ENCODE measurements at places on chromosomes 3 and 15. TPM values are rescaled to one million over a fixed set of nuclear protein-coding genes. Genes with fewer than 3 reads are reported as not detected.

Gene RBPMS2
- 10.8 TPM for total RNA-seq

Gene SH2D7
- total RNA-seq: not detected

Gene TIMP4
- 5.2 TPM for total RNA-seq

Gene PCYT1A
- 21.6 TPM for total RNA-seq

Gene GOLGA6A
- 0.37 TPM for total RNA-seq

Gene KNG1
- total RNA-seq: not detected

Gene GP9
- not detected for total RNA-seq

Gene ANKUB1
- 0.48 TPM for total RNA-seq

Gene SI
- not detected for total RNA-seq

Gene COLQ
- 6.1 TPM for total RNA-seq

Gene ZNF710
- total RNA-seq: 19.7 TPM

Gene ZNF80
- not detected for total RNA-seq

DNA sequence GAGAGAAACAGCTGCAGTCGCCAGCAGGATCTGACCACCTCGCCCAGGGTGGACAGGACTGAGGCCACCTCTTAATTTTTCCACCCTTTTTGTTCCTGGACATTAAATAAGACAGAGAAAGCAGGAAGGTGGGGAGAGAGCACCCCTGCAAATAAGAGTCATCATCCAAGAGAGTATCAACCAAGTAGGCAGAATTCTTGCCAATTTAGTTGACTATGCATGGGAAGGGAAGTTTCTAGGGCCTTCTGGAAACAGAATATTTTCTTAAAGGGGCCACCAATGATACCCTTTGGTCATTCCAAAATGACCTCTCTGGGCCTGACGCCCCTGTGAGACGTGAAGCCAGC is 136.2 kb downstream of the TJP1 start:
- no peak for DNase-seq

GRCh38 chr3:129001101-129001805 is at the start of gene EFCC1:
Gene EFCC1, plus strand, starts transcription at chr3:129001304. Its CDS starts 325 bp downstream, at chr3:129001629.
- DNase-seq: peak; percentile 68

DNA sequence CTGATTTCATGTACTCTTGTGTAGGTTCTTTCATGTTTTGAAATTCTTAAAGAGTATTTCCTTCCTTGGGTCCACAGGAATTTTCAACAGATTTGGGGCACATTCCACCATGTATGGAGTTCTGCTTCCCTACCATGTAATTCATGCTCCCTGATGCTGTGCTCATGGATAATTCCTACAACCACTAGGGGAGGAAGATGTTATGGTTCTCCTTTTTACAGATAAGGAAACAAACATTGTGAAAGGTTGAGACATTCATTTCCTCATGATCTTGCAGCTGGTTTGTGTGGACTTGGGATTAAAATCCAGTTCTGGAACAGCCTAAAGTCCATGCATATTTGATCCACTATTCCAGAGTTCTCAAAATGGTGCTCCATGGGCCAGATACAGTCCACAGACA is 174.9 kb upstream of the FRMD4B start:
- DNase-seq: no peak

DNA sequence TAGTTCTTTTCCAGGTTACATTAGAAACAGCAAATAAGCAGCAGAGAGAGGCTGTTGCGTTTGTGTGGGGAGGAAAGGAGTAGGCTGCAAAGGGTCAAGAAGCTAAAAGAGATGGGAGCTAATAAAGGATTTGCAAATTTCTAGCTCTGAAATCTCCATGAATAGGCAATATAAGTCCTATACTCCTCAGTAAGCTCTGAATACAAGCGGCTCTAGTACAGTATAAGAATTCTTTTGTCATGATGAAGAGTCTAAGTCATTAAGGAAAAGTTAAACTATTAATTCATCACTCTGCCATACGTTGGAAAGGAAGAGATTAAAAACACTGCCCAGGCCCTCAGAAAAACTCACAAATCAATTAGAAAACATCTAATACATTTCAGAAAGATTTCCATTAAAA is 59.3 kb downstream of the CEP152 start:
- DNase-seq: no peak

GRCh38 chr3:72769758-72770540 is 78.3 kb downstream of the SHQ1 start:
- DNase-seq: no peak

GRCh38 chr3:187922704-187923416 is 177.6 kb upstream of the BCL6 start:
- DNase-seq: no peak

- no peak for DNase-seq
Measured at GRCh38 chr3:149605902-149606301, 51.9 kb downstream of the WWTR1 start.

GRCh38 chr3:68878322-68878721 is 54.0 kb downstream of the TAFA4 start:
- DNase-seq: no peak

- DNase-seq: no peak
Measured at GRCh38 chr15:80636675-80637074, 58.4 kb upstream of the ABHD17C start.

GRCh38 chr3:117696851-117697407 is 987.4 kb downstream of the TUSC7 start:
- DNase-seq: no peak

DNA sequence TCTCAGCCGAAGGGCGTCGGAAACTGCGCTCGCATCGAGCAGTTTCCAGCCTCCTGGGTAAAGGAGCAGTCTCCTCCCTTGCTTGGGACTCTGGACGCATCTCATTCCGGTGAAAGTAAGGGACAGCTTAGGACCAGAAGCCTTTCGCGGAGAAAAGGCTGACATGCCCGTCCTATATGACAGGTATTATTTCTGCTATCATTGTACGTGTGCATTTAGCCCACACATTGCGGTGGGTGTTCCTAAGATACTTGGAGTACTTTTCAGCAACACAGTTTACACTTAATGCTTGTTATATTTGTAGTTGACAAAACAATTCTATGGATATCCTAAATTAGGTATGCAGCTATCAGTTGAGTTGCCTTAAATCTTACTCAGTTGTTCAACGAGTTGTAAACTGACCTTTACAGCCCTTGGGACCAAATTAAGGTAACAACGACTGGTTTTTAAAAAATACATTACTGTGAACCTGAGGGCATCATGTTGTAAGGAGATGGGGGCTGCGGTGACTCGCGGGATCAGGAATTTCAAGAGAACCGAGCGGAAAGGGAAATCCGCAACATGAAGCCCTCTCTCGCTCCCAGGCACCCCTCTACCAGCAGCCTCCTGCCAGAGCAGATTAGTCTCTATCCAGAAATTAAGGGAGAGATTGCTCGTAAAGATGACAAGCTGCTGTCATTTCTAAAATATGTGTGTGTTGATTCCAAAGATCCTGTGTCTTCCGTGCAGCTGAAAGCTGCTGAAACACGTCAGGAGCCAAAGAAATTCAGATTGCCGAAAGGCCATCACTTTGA is 632 bp upstream of the COPS2 start:
- no peak for DNase-seq

- peak; percentile 87 for DNase-seq
Measured at GRCh38 chr15:40941528-40942336, 11.5 kb upstream of the CHAC1 start.

GRCh38 chr3:14633819-14634424 is 17.6 kb upstream of the CCDC174 start:
- DNase-seq: no peak

GRCh38 chr15:89399238-89400115 is 64.9 kb upstream of the POLG start:
- no peak for DNase-seq

- DNase-seq: no peak
Measured at GRCh38 chr15:78855746-78856145, 16.9 kb upstream of the MORF4L1 start.

- no peak for DNase-seq
Measured at GRCh38 chr3:95670765-95671164, 1143.6 kb upstream of the EPHA6 start.

DNA sequence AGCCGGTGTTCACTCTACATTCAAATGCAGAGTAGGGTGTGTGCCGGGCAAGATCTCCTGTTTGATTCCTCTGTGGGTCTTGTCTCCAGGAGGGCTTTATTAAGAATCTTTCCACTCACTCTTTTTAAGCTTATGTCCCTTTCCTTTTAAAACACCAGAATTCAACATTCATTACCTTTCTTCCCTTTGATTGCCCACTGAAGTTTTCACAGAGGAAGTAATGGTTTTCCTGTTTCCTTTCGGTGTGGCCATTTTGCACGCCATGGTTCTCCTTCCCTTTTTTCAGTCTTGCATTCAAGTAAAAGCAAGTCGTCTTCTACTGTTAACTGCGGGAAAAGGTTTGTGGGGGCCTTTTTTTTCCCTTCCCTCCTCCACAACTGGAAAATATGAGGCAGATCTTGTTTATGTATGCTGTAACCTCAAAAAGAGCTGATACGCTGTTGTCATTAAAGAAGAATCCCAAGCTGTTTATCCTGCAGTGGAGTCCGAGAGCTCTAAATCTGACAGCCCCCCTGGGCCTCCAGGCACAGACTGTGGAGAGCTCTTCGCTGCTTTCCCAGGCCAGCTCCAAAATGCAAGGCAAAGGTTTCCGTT is 40.5 kb downstream of the FILIP1L start:
- DNase-seq: peak; percentile 57

- DNase-seq: no peak
Measured at GRCh38 chr15:45372041-45372995, 6.0 kb downstream of the GATM start.

DNA sequence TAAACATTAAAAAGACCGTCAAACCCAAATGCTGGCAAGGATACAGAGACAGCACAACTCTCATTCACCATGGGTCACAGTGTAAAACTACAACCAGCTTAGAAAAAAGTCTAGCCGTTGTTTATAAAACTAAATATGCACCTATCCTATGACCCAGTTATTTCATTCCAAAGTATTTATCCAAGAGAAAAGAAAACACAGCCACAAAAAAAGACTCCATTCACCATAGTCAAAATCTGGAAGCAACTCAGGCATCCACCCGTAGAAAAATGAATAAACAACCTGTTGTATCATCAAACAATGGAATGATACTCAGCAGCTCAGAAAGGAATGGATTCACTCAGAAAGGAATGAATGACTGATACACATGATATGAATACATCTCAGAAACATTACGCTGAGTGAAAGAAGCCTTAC is 28.6 kb downstream of the PLD1 start:
- no peak for DNase-seq

GRCh38 chr3:171487382-171487781 is 27.2 kb upstream of the TNIK start:
- DNase-seq: no peak

All from ovary (tissue), 10 donors.